KBM-7 (cell line): ENCODE measurements at places on chromosomes 6 and 20.

DNA sequence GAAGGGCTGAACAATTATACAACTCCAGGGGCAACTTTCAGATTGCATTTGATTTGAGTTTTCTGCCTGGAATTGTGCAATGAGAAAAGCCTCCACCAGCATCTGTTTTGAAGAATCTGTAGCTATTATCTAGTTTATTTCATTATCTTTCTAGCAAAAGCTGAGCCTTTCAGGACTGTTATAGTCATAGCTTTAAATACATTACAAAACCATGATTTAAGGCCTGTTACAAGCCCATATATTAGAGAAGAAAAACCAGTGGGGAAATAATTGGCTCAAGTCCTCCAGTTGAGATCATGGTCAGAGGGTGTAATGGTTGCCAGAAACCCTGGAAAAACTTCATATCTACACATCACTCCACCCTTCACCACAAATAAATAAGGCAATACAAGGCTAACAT lies 676.2 kb downstream of the HDGFL1 start:
- DNase-seq = no peak

- peak; percentile 57 for DNase-seq
These were observed 2.0 kb downstream of the FOXC1 start for GRCh38 chr6:1611572-1612298.

DNA sequence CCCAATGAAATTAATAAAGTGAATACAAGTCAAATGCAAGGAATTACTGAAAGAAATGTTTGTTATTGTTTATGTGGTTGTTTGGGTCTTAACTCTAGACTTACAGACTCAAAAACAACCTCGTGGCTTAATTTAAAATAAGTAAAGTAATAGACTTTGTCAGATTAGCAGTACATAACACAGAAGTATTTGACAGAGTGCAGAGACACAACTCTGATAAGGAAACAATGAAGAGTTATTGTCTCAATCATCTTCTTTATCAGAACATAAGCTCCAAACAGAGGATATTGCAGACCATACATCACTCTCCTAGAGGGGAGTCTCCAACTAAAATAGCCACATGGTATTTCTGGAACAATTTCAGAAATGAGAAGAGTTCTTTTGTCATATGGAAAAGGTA lies 487.7 kb upstream of the HS3ST5 start:
- no peak for DNase-seq

DNA sequence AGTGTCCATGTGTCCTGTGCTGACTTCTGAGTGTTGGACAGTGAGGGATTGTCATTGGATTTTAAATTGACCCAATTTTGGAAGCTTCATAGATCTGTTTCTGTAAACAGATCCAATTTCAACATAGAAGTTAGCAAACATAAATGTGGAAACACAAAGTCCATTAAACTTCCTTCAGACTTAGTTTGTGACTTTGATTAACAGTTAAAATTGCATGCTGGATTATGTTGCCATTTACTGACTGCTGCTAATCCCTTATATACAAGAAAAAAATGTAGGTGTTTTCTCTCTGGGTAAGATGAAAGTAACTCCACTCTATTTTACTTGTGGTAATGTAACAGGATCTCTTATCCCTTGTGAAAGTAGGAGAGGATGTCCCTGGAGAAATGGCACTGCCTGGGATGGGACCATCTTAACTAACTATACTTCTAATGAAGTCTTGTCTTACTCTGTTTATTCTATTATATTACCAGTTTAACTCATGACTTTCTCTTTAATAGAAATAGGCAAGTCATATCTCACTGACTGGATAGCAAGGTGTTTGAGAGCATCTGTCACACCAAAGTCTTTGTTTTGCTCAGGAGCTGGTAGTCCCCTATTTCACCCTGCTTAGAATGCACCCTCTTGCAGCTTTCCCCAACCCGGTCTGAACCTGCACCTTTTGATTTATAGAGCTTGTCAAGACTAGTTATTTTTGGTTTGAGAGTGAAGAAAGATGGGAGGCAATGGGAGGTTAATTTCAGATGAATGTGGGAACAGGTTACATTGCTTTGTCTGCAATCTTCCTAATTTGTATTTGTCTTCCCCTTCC lies 7.2 kb downstream of the TPX2 start:
- DNase-seq = no peak

- DNase-seq = peak; percentile 89
These were observed 36.7 kb upstream of the AAR2 start for GRCh38 chr20:36199345-36200257.
